Smooth muscle cell of bladder (primary cell): ENCODE measurements at places on chromosomes 13 and 19. TPM values are rescaled to one million over a fixed set of nuclear protein-coding genes. Genes with fewer than 3 reads are reported as not detected.

WDR87 gene
- not detected in 2 replicates for total RNA-seq

SBSN gene
- total RNA-seq, result 2.1 and 9.3 TPM in 2 replicates

ZNF345 gene
- total RNA-seq, result 1.4 and 1.7 TPM in 2 replicates

MTUS2 gene
- under 0.01 TPM in 1 of 2 replicates, not detected in the other for total RNA-seq

CCDC106 gene
- 5.3 and 6.2 TPM in 2 replicates for total RNA-seq

STARD13 gene
- 22.0 and 43.4 TPM in 2 replicates for total RNA-seq

PDCD5 gene
- 92.2 and 115 TPM in 2 replicates for total RNA-seq

ZNF471 gene
- total RNA-seq, result 3.3 and 4.7 TPM in 2 replicates

GRK1 gene
- under 0.01 TPM in 1 of 2 replicates, not detected in the other for total RNA-seq

ATXN8OS gene
- not detected in 2 replicates for total RNA-seq

PSG6 gene
- total RNA-seq, result not detected in 2 replicates

VSTM2B gene
- total RNA-seq, result not detected in 2 replicates

KLK14 gene
- total RNA-seq, result not detected in 2 replicates

GNA15 gene
- under 0.01 TPM in 1 of 2 replicates, not detected in the other for total RNA-seq

CEACAM3 gene
- total RNA-seq, result not detected in 2 replicates

RASAL3 gene
- 0.09 TPM in 1 of 2 replicates, not detected in the other for total RNA-seq

REXO1 gene
- 2.7 TPM in 2 replicates for total RNA-seq

ZNF792 gene
- 3.7 and 4.2 TPM in 2 replicates for total RNA-seq

UTP14C gene
- 14.6 and 15.9 TPM in 2 replicates for total RNA-seq

DACT3 gene
- total RNA-seq, result 2.4 and 4.0 TPM in 2 replicates

ZNF536 gene
- 0.09 and 5.3 TPM in 2 replicates for total RNA-seq

CD70 gene
- total RNA-seq, result not detected in 2 replicates
